ENCODE measurements at places on chromosomes 2 and 18. TPM values are rescaled to one million over a fixed set of nuclear protein-coding genes. Genes with fewer than 3 reads are reported as not detected.

ANKRD29 gene
- total RNA-seq = 9.9 TPM

CAPN14 gene
- 0.44 TPM for total RNA-seq

MEP1B gene
- total RNA-seq = 0.33 TPM

FAM110C gene
- 1.6 TPM for total RNA-seq

PSMA8 gene
- not detected for total RNA-seq

- no peak overlapping the region for H3K27ac ChIP-seq
- no peaks in the 10 kb centered on the region for H3K4me1 ChIP-seq
- H3K27me3 ChIP-seq = no peaks in the 10 kb centered on the region
- no peaks in the 10 kb centered on the region for H3K36me3 ChIP-seq
- no peak for DNase-seq
These were observed 91.4 kb upstream of the ASAP2 start for GRCh38 chr2:9115229-9115628.

GRCh38 chr18:35993013-35993412 is 20.5 kb downstream of the RMP24 start:
- H3K27ac ChIP-seq = no peak overlapping the region
- DNase-seq = no peak
- no peaks in the 10 kb centered on the region for H3K4me1 ChIP-seq
- no peaks in the 10 kb centered on the region for H3K27me3 ChIP-seq
- H3K4me3 ChIP-seq = no peak overlapping the region

DNA sequence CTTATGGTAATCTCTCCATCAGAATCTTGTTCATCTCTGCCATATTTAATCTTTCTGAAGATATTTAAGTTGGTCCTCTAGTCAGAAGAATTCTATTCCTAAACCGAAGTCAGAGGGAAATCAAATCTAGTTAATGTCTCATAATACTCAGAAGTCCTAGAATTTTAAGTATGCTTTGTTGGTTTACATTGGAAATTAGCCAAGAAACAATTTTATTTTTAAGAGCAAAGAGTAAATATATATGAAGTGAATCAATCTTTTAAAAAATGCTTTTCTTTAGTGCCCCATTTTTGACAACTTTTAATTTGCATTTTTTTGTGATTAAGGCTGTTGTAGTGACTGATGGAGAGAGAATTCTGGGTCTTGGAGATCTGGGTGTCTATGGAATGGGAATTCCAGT is 38.1 kb downstream of the ME2 start:
- H3K4me1 ChIP-seq = no peaks in the 10 kb centered on the region
- DNase-seq = no peak
- H3K27me3 ChIP-seq = no peaks in the 10 kb centered on the region
- no peak overlapping the region for H3K4me3 ChIP-seq
- H3K36me3 ChIP-seq = no peaks in the 10 kb centered on the region

DNA sequence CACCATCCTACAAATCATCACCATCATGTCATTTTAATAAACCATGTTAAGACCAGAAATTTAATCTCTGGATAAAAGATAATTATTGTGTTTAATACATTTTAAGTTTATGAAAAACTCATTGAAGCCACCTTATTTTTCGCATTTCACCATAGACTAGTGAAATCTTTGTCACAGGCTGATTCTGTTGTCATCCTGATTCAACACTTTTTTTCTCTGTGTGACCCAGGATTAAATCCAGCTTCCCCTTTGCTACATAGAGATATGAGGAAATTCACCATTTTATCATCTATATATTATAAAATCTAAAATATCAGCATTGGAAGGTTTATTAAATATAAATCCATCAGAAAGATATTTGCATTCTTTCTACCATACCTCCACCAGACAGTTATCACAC is 29.2 kb upstream of the MRO start:
- no peak for DNase-seq
- H3K27me3 ChIP-seq = no peaks in the 10 kb centered on the region
- no peak overlapping the region for H3K27ac ChIP-seq

DNA sequence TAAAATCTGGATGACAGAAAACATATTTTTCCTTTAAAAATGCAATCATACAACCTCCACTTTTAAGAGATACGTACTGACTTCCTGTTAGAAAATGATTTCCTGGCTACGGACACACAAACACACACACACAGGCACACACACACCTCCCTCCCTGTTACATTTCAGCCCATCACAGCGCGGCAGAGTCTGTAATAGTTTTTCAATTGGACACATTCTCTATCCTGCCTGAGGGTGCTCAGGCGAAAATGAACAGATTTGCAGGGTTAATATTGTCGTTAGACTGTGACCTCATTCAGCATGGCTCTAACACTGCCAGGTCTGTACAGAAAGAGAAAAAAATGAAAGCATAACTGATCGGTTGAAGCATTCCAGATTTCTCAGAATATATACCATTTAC is 45.0 kb downstream of the KCTD1 start:
- peak overlapping the region; percentile 27 for H3K27ac ChIP-seq
- no peak for DNase-seq
- no peaks in the 10 kb centered on the region for H3K27me3 ChIP-seq
- peak overlapping the region; percentile 12 for H3K4me3 ChIP-seq

DNA sequence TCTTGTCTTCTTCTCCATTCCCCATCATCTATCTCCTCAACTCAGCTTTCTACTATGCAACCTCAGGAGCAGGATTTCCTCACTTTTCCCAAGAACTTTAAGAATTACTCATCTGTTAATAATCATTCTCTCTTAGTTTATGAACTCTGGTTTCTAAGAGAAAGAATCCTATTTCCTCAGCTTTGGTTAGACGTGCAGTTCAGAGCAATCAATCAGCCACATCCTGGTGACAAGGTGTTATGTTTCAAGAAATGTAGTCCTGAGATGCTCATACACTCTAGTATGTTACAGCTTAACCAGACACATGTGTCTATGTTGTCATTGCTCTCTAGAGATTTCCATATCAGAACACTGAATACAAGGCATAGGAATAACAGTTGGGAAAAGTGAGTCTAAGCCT is 277.9 kb downstream of the MBD2 start:
- no peak overlapping the region for H3K4me3 ChIP-seq
- no peaks in the 10 kb centered on the region for H3K4me1 ChIP-seq
- H3K27me3 ChIP-seq = no peaks in the 10 kb centered on the region

DNA sequence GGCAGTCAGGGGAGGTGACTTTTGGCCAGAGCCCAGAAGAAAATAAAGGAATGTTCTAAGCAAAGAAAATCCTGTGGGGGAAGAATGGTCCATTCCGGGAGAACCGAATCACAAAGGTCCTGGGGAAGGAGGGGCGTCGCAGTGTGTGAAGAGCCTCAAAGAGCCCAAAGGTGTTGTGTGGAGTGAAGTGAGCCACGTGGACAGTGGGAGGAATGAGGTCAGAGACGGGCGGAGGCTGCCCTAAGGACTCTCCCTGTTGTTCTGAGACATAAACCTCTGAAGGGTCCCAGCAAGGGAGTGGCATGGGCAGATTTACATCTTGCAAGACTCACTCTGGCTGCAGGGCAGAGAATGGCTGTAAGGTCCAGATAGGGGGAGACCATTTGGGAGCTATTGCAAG is 91.3 kb upstream of the SEC11C start:
- no peak overlapping the region for H3K27ac ChIP-seq
- no peaks in the 10 kb centered on the region for H3K36me3 ChIP-seq
- no peaks in the 10 kb centered on the region for H3K4me1 ChIP-seq
- no peak overlapping the region for H3K4me3 ChIP-seq
- H3K27me3 ChIP-seq = no peaks in the 10 kb centered on the region

DNA sequence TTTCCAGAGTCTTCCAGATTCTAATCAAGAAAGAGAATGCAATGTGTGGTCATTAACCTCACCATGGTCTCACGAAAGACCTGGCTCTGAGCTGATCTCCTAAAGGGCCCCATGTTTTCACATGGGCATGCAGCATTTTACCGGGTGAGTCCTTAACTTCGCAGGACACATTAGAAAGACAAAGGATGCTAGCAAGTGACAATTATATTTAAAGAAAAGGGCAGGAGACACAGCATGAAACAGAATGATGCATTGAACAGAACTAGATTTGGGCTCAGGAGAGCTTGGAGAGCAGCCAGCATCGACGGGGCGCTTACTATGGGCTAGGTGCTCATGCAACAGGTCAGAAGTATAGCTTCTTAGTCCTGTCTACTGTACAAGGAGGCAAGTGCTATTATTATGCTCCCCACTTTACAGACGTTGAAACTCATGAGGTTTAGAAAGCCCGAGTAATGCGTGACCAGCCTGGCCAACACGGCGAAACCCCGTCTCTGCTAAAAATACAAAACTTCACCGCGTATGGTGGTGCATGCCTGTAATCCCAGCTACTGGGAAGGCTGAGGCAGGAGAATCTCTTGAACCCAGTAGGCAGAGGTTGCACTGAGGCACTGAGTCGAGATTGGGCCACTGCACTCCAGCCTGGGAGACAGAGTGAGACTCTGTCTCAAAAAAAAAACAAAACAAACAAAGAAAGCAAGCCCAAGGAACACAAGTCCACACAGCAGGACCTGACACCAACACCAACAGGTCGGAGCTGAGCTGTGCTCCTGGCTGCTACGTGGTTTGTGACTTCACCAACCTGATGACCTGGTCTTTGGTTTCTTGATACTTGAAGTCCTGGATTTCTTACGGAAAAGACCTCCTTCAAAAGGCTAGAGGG is 16.1 kb downstream of the MBP start:
- no peak overlapping the region for H3K4me3 ChIP-seq
- no peak overlapping the region for H3K27ac ChIP-seq
- H3K4me1 ChIP-seq = no peaks in the 10 kb centered on the region
- DNase-seq = peak; percentile 12

GRCh38 chr2:179749210-179749609 is 112.2 kb downstream of the ZNF385B start:
- H3K4me3 ChIP-seq = no peak overlapping the region
- no peaks in the 10 kb centered on the region for H3K4me1 ChIP-seq
- no peak overlapping the region for H3K27ac ChIP-seq
- no peak for DNase-seq
- H3K36me3 ChIP-seq = no peaks in the 10 kb centered on the region

GRCh38 chr2:75012080-75012479 is 53.6 kb downstream of the POLE4 start:
- H3K36me3 ChIP-seq = no peaks in the 10 kb centered on the region
- H3K4me3 ChIP-seq = no peak overlapping the region
- no peak overlapping the region for H3K27ac ChIP-seq
- H3K4me1 ChIP-seq = no peaks in the 10 kb centered on the region
- DNase-seq = no peak

DNA sequence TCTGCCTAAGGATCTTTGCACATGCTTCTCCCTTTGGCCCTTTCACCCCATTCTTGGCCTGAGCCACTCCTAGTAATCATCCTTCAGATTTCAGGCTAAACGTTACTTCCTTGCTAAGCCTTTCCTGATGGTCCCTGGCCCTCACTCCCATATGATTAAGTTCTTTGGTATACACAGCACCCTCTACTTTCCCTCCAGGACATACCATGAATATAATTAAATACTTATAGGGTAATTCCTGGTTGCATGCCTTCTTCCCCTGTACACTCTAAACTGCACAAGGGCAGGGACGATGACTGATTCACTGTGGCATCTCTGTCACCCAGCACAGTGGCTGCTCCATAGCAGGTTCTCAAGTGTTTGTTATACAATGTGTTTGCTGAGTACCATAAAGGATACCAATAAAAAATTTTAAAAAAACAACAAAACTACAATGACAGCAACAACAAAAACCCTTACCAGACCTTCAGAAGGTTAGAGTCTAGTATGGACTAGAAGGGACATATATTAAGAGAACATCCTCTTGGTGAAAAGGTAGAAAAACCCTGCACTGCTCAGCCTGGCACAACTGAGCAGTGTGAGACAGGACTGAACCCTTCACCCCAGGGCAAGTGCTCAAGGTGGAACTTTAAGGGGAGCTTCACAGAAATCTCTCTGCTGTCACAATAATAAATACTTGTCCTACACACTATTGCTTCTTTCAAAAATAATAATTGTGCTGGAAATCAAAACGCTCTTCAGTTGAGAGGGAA is 76.2 kb downstream of the AAK1 start:
- no peak for DNase-seq
- no peaks in the 10 kb centered on the region for H3K27me3 ChIP-seq
- no peak overlapping the region for H3K27ac ChIP-seq
- no peaks in the 10 kb centered on the region for H3K36me3 ChIP-seq

DNA sequence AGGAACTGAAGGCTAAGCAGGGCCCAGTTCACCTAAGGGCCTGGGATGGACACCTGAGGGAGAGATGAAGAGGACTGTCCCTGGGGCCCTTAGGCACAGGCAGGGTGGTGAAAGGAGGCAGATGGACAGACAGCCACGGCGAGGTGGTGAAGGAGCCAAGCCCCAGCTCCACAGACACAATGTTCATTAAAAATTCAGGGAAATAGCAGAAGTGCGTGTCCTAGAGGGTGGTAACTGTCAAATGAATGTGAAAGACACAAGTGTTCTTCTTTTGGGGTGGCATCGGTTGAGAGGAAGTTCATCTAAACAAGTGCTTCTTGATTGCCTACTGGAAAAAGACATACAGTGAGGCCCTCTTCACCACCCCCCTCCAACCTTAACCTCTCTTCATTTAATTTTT is 76.2 kb upstream of the SIX2 start:
- no peaks in the 10 kb centered on the region for H3K36me3 ChIP-seq
- H3K27ac ChIP-seq = no peak overlapping the region
- no peak overlapping the region for H3K4me3 ChIP-seq
- DNase-seq = no peak

GRCh38 chr2:237662671-237663093 is 35.3 kb downstream of the LRRFIP1 start:
- H3K27me3 ChIP-seq = no peaks in the 10 kb centered on the region
- H3K27ac ChIP-seq = peak overlapping the region; percentile 75
- H3K4me3 ChIP-seq = no peak overlapping the region
- DNase-seq = peak; percentile 94

GRCh38 chr18:47331026-47331425 is 79.6 kb upstream of the SKOR2 start:
- H3K27ac ChIP-seq = no peak overlapping the region
- no peak overlapping the region for H3K4me3 ChIP-seq
- no peaks in the 10 kb centered on the region for H3K27me3 ChIP-seq
- no peaks in the 10 kb centered on the region for H3K4me1 ChIP-seq
- H3K36me3 ChIP-seq = no peaks in the 10 kb centered on the region

GRCh38 chr2:15912203-15912602 is 28.1 kb upstream of the MYCN start:
- peak overlapping the region; percentile 60 for H3K27ac ChIP-seq
- DNase-seq = peak; percentile 82
- H3K4me3 ChIP-seq = peak overlapping the region; percentile 37
- no peaks in the 10 kb centered on the region for H3K4me1 ChIP-seq
